ENCODE measurements at places on chromosomes 12 and 14. TPM values are rescaled to one million over a fixed set of nuclear protein-coding genes. Genes with fewer than 3 reads are reported as not detected.

Gene FERMT2
- total RNA-seq, result 95.0 TPM

Gene PRR4
- 1.6 TPM for total RNA-seq

Gene ARF3
- total RNA-seq, result 24.6 TPM

Gene KRT6C
- total RNA-seq, result 3.5 TPM

Gene TBX5
- total RNA-seq, result 1.4 TPM

Gene CSRP2
- total RNA-seq, result 13.3 TPM

Gene PTPN21
- 13.8 TPM for total RNA-seq

Gene PMCH
- not detected for total RNA-seq

Gene LMO3
- total RNA-seq, result 8.9 TPM

Gene SYNE2
- 139 TPM for total RNA-seq

Gene CDKN3
- 13.3 TPM for total RNA-seq

Gene SLC5A8
- total RNA-seq, result 1.7 TPM

Gene KLRK1
- 0.69 TPM for total RNA-seq
